ENCODE measurements at places on chromosomes 4 and X.

GRCh38 chr4:133555671-133556070 is 406.6 kb downstream of the PCDH10 start:
- no peak for DNase-seq

DNA sequence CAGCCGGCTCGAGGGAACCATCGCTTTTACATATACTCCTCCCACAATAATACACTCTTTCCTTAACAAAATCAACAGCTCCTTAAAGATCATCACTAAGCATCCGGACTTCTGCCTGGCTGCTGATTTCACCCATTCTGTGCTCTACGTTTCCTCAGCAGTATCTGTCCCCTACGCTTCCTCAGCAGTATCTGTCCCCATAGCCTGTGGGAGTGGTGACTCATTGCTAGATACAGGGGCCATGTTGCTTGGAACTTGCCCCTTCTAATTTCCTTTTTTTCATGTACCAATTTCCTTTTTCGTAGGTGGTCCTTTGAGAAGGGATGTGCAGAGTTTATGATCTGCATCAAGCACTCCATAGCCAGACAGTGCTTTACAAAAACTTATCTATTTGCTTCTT is 18.6 kb downstream of the MAP3K15 start:
- no peak for DNase-seq

- DNase-seq = no peak
Observed at GRCh38 chr4:74896595-74896994, 36.3 kb upstream of the PARM1 start.

DNA sequence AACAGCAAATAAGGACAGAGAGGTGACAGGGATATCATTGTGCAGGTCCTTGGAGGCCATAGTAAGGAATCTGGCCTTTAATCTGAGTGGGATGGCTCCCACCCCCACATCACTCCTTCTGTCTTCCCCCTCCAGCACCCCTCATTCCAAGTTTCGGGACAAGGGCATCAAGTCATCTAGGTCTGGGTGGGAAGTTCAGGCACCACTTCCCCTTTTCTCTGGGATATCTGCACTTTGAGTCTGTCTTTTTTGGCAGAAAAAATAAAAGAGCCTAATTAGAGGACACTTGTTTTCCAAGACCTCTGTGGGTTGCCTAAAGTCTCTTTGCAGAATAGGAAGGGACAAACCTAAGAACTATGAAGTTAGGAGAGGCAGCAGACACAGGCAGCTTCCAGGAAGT is 60.1 kb downstream of the FUNDC1 start:
- DNase-seq = no peak

GRCh38 chrX:51336584-51336983 is 4.0 kb downstream of the NUDT10 start:
- DNase-seq = no peak

GRCh38 chrX:8404926-8405325 is 59.7 kb upstream of the VCX3B start:
- no peak for DNase-seq

- no peak for DNase-seq
Observed at GRCh38 chr4:90442619-90443018, 315.4 kb downstream of the CCSER1 start.

DNA sequence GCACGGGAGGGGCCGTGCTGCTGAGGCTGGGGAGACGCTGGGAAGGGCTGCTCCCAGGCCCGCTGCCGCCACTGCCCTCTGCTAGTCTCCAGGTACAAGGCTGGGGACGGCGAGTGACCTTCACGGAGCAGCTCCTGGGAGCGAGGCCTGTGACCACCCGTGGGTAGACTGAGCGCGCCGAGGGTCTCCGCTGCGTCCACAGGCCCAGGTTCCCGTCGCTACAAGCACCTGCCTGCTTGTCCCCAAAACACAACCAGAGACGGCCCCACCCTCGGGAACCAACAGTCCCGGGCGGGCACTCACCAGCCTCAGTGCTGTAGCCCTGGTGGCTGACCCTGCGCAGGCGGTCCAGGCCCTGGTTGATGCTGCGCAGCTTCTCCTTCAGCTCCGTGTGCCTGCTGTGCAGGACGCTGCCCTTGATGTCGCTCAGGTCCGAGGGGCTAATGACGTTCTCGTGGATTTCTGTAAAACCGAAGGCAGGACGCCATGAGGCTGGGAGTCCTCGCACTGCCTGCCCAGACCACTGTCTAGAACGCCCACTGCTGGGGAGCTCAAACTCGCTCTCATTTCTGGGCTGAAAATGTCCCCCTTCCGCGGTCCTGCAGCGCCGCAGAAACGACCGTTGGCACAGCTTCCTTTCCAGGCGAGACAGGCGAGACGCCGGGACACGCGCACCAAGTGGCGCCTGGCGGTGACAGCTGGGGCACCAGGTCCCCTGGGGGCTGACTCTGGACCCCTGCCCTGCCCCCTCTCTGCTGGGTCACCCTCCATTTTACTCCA is 14.3 kb downstream of the LRPAP1 start:
- DNase-seq = no peak

DNA sequence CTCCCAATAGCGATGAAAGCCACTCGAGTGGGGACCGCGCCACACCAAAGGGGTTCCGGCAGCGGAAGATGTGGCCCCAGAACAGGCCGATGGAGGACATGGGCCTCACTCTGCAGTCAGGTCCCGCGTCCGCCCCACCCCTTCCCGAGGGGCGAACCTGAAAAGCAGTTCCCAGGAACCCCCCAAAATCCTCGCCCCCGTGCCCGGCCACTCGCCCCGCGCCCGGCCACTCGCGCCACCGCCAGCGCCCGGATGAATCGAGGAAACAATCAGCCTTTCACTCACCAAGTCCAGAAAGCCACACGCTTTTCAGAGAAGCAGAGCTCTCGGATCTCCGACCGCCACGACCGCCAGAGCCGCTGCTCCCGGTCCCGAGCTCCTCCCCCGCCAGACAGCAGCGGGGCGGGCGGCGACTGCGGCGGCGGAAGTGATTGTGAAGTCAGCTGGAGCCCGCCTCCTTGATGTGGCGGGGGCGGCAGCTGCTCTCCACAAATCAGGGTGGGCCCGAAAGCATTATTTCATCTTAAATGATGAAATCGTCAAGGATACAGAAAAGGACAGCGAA is at the start of gene PJA1:
Gene PJA1, minus strand, starts transcription at position 367 of the 565 bp plus-strand sequence. CDS start 2,380 bp downstream, outside the sequence.
- no peak for DNase-seq

DNA sequence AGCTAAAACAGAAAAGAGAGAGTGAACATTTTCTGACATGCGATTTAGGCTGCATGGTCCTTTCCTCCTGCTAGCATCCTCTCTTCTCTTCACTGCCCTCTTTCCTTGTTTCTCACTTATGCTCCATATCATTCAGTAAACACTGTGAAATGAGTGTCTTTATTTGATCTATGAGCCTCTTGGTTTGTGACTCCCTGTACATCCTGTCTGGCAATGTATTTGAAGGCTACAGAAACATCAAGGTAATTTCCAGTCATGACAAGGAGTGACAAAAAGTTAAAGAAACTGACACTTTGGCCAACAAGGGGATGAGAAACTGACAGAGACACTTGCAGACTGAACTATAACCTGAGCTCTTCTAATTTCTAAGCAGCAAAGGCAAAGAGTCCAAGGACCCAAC is 8.7 kb downstream of the FTHL17 start:
- DNase-seq = no peak

- DNase-seq = no peak
Observed at GRCh38 chr4:41119867-41120295, 94.5 kb downstream of the APBB2 start.

GRCh38 chr4:153750197-153750817 is 9.5 kb downstream of the RNF175 start:
- peak; percentile 37 for DNase-seq

GRCh38 chrX:142428916-142429315 is 223.8 kb upstream of the MAGEC2 start:
- DNase-seq = no peak

GRCh38 chrX:119885554-119886428 is 9.9 kb upstream of the AKAP14 start:
- no peak for DNase-seq

DNA sequence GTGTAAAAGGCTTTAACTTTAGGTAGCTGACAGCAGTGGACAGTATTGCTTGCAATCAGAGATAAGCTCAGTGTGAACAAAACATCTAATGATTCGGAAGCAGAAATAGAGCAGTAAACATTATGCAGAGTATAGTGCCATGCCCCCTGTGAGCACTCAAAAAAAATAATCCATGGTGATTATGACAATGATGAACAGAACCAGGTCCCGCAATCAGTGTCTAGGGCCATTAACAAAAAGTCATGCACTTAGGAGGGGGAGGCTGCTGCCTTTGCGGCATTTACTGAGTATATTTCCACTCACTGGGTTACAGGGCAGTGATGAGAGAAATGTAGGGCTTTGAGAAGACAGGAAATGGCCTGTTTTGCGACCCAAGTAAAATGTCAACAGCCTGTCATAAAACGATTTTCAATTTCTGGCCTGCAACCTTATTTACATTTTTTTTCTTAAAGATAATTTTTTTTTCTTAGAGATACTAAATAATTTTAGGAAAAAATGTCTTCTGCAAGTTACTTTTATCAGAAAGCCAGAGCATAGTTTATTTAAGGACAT is 27.3 kb upstream of the NEIL3 start:
- DNase-seq = no peak

- DNase-seq = no peak
Observed at GRCh38 chr4:83267121-83267829, 17.3 kb downstream of the COQ2 start.

GRCh38 chrX:108359806-108360602 is 78.2 kb downstream of the COL4A6 start:
- no peak for DNase-seq

- no peak for DNase-seq
Observed at GRCh38 chrX:112889400-112889799, 48.8 kb upstream of the AMOT start.

DNA sequence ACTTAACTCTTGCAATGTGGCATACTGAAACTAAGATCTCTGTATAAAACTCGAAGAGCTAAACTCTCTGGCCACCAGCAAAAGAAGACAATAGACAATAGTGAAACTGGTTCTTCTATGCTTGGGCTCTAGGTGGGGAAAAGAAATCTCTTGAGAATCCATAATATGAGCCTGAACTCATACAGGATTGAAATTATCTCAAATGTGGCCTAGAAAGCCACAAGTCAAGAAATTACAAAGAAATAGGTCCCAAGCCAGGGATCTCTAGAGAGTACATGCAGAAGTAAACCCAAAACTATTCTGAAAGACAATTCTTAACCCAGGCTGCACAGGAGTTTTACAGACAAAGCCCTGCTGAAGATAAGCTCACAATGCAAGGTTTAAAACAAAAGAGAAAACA is 127.4 kb downstream of the ANAPC10 start:
- DNase-seq = no peak

GRCh38 chr4:24126776-24127175 is 236.9 kb upstream of the PPARGC1A start:
- no peak for DNase-seq

All from NCI-H1048 (cell line).